ENCODE measurements at places on chromosomes 7 and 10.

- no peak for DNase-seq
Measured at GRCh38 chr10:5557040-5557721, 32.4 kb downstream of the CALML3 start.

GRCh38 chr10:107653832-107654287 is 489.4 kb upstream of the SORCS1 start:
- no peak for DNase-seq

DNA sequence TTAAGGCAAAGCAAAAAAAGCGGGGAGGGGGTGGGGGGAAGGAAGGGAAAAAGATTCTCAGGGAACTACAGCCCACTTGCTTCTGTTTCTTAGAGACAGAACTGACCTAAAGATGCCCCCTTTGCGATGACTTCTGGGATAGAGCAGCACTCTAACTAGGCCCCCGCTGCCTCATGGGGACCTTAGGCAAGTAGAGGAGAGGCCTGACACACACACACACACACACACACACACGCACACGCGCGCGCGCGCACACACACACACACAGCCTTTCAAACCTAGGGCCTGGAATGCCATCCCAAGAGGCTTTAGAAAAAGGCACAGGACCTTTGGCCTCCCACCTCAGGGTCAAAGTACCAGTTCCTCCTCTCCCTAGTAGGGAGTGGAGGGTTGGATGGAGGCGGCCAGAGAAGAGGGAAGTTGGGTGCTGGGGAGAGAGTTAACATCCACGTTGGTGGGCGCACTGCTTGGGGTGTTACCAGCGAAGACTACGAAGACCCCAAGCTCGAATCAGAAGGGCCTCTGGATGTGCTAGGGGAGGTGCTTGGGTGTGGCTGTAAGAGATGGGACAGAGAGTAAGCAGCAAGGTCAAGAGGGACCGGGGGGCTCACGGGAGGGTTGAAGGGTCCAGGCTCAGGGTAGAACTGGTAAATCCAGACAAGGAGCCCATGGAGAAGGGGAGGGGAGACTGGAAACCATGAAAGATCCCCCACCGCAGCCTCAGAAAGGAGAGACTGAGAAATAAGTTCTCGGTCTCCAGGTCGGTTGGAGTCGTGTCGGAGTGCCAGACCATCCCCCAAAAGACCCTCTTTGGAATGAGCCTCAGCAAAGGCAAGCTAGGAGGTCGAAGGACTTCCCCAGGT is 1.2 kb upstream of the COL1A2 start:
- no peak for DNase-seq

DNA sequence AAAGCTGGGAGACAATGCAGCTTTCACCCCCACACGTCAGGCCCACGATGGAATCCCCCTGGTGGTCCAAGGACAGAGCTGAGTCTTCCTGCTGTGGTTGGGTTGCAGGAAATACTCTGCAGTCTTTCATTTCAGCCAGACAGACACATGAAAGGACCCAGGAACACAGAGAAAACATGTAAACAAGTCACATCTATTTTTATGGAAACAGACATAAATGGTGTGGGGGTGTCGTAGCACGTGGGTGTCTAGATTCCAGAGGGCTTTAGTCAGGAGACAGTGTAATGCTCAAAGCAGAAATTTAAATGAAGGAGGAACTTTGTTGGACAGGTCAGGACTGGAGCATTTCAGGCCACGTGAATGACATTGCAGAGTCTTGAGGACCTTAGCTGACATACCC is 444.6 kb downstream of the SUGCT start:
- DNase-seq = no peak

- DNase-seq = no peak
Measured at GRCh38 chr10:22454634-22455033, 109.3 kb downstream of the SPAG6 start.

DNA sequence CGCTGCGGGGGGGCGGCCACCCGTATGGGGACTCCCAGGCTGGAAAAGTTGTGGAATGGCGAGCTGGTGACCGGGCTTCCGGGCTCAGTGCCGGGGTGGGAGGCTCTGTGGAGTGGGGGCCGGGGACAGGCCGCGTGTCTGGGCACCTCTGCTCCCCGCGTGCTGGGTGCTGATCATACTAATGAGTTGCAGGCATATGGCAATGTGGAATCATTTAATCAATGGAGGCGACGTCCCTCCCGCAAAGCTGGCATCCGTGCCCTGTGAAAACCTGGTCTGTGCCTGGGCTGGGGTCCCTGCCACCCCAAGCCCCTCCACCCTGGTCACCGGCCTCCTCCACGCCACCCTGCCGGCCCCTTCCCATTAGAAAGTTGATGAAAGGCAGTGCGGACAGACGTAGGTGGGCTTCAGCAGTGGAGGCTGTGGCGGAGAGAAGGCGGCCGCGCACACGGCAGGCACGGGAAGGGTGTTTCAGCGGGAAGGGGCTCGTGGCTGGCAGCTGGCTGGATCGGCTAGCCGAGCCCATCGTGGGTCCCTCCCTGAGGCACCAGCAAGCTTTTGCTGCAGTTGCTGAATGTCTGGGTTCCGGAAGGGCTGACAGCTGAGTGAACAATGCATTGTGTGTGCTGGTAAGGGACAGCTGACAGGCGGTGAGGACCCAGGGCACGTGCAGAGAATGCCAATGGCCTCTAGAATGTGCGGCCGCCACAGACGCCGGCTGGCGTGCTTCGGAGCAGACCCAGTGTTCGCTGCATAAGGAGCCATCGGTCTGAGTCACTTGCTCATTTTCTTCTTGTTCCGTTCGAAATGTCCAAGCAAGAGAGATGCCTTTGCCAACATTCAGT is 1.5 kb downstream of the ADGRA1 start:
- DNase-seq = no peak

- no peak for DNase-seq
Measured at GRCh38 chr7:1619152-1620079, 49.6 kb upstream of the PSMG3 start.

DNA sequence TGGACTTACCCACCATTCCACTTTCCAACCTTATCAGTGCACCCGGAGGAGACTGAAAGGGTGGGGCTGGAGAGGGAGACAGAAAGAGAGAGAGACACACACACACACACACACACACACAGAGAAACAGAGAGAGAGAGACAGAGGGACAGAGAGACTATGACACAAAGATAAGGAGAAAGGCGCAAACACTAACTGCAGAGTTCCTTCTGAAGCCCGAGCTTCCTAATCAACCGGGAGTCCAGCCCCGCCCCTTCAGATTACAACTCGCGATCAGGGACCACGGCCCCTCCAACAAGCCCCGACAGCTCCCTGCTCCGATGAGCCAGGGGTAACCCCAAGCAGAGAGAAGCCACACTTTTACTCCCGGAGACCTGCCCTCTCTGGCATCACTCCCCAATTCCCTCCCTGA is 499 bp downstream of the GAL3ST4 start:
- DNase-seq = no peak

GRCh38 chr7:100583132-100584053 is 2.5 kb downstream of the LRCH4 start:
- DNase-seq = peak; percentile 72

- no peak for DNase-seq
Measured at GRCh38 chr10:11331726-11332125, 279.7 kb downstream of the USP6NL start.

- no peak for DNase-seq
Measured at GRCh38 chr7:46047581-46047980, 126.5 kb upstream of the IGFBP3 start.

DNA sequence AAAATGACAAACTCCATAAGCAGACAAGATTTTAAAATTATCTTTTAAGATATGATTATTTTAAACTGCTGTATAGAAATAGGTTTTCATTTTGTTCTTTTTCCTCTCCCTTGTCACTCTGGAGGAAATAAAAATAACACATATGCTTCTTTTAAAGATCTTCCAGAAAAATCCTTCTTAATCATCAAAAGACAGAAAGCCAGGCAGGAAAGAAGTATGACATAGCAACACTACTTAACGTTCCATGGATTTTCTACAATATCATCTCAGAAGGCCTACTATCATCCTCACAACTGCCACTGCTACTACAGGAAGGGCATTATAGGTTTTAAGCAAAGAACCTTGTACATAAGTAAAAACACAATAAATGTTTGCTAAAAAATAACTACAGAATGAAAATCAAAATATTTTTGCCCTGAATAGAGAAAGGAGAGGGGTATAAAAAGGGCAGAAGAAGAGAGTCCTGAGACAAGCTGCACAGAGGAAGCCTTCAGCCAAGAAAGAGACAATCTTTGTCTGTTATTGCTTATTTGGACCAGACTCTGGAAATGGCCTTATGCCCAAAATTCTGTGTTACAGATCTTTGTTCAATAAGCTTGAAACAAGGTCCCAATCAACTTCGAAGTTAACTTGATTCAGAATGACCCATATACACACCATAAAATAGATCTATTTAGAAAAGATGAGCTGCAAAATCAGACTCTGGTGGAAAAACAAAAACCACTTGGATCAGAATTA is 67.8 kb downstream of the ABI1 start:
- no peak for DNase-seq

- DNase-seq = no peak
Measured at GRCh38 chr7:64867863-64868440, 35.1 kb upstream of the ZNF273 start.

- no peak for DNase-seq
Measured at GRCh38 chr7:83575436-83575835, 73.5 kb downstream of the SEMA3E start.

DNA sequence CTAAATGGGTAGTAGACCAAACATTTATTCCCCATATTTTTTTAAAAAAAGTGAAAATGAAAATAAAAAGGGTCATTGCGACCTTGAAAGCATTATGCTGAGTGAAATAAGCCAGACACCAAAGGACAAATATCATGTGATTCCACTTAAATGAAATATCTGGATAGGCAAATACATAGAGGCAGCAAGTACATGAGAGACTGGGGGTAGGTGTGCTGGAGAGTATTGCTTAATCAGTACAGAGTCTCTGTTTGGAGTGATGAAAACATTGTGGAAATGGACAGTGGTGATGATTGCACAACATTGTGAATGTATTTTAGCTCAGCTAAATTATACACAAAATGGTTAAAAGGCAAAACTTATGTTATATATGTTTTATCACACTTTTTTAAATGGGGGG is 169.4 kb downstream of the AKR1D1 start:
- DNase-seq = no peak

DNA sequence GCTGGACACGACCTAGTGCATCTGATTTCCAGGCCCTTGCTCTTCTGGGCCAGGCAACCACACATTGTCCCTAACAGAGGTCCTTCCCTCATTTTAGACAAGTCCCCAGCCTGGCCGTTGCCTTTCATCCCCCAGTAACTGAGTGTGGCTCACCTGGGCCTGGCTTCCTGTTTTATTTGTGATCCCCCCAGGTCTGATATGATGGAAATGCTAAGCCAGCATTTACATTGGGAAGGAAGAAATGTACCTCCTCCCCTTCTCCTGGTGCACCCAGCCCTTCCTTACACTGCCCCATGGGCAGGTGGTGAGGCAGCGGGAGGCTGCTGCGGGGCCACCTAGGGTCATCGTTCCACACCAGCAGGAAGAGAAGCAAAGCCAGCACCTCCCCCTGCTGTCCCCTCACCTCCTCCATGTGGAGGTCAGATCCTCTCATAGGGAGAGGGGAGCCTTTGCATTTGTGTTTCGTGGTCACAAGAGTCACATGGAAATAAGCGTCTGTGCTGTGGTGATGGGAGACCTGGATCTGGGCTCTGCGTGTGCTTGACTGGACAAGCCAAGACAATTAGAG is 108.8 kb downstream of the GLRX3 start:
- DNase-seq = no peak

DNA sequence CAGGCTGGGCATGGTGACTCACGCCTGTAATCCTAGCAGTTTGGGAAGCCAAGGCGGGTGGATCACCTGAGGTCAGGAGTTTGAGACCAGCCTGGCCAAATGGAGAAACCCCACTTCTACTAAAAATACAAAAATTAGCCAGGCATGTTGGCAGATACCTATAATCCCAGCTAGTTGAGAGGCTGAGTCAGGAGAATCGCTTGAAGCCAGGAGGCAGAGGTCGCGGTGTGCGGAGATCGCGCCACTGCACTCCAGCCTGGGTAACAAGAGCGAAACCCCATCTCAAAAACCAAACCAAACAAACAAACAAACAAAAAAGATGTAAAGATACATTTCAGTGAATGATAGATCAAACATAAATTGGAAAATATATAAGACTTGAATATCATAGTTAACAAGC is 105.9 kb downstream of the PLPP4 start:
- DNase-seq = no peak

DNA sequence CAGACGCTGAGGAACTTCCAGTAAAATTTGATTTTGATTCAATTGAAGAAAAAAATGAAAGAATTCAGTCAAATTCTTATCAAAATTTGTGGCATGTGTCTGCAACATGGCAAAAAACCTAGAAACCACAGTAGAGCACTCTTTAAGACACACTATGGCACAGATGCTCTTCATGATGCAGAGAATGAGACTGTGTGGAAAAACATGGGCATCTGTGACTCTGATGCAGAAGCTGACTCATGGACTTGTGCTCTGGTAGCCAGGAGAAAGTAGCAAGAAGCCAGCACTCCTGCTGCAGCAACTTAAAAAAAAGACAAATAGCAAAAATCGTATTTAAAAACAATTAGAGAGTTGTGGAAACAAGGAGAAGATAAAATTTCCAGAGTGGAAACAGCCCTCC is 8.9 kb upstream of the KCNK18 start:
- no peak for DNase-seq

DNA sequence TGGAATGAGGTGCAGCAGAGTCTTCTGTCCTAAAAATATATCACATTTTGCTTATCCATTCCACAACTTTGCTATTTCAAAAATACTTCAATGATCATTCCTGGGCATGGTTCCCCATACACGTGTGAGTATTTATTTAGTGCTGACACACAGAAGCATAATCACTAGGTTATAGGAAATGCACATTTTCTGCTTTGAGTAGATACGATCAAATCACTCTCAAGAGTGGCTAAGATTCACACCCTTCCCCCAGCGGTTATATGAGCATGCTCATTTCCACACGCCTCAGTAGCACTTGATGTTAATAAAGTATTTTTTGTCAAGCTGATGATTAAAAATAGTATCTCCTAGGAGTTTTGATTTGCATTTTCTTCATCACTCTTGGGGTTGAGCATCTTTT is 93.5 kb upstream of the LRRC4 start:
- no peak for DNase-seq

DNA sequence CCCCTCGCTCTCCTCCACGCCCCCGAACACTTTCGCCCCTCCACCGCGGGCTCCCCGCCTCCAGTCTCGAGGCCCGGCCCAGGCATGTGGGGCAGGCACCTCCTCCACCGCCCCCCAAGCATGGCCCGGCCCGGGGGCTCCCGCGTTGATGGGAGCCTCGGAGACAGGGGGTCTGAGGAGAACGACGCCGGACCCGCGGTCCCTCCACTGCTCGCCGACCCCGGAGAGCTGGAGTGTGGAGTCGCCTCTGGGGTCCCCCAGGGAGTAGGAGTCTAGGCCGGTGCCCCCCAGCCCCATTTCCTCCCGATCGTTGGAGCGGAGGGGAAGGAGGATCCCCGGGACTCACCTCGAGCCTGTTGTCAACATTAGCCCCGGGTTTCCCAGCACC is 206 bp downstream of the UPF2 start:
- DNase-seq = peak; percentile 54

DNA sequence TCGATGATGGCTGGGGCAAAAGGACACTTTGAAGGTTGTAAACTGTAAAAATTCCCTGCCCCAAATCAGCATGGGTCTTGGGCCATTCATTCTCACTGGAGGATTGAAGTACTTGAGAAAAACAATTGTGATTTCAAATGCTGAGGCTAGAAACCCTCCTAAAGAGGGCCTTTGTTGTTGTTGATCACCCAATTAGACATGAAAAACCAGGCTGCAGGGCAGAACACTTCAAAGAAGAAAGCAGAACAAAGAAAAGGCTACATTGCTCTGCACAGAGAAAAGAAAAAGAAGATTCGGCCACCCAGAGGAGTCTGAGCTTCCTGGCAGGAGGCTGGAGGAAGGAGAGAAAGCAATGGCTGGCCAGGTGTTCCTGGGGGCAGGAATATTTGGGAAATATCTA is 143.1 kb downstream of the NPY start:
- DNase-seq = no peak

GRCh38 chr7:108815815-108816214 is 246.1 kb downstream of the DNAJB9 start:
- DNase-seq = no peak
